ENCODE measurements at places on chromosomes 16 and 17.
A peak's percentile ranks its signal among the peaks of the same experiment; 100 is the strongest.

DNA sequence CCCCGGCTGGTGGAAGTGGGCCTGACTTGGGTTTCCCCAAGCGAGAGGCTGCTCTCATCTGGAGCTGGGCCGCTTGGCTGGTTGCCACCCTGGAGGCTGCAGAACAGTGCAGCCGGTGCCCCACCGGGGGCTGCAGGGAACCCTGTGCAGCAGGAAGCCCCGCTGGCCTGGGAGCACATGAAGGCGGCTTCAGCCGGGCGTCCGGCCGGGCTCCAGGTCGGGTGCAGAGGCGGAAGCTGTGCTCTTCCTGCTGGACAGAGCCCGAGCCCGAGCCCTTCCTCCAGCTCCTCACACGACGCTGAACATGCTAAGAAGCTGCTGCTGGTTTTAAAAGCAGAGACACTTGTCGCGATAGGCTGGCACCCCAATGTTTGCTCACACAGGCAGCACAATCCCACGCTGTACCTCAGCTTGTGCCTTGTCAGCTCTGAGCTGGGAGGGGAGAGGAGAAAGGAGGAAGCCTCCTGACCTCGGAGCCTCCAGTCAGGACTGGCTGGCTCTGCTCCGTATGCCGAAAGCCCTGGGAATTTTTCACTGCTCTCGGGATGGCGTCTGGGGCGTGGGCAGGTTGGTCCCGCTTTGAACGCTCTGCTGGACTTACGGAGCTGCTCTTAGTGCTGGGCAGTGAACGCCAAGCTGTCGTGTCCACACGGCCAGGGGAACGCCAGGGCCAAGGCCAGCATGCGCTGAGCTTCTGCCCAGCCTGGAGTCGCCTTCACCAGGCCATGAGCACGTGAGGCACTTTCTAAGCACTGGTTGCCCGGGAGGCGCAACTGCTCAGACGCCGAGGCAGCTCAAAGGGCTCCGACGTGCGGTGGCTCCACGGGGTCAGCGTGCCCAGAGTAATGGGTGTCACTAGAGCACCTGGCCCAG lies 8.8 kb downstream of the CDK5R1 start:
- DNase-seq, result no peak

- no peak for DNase-seq
These were observed 68.4 kb upstream of the NACA2 start for GRCh38 chr17:61659437-61659836.

DNA sequence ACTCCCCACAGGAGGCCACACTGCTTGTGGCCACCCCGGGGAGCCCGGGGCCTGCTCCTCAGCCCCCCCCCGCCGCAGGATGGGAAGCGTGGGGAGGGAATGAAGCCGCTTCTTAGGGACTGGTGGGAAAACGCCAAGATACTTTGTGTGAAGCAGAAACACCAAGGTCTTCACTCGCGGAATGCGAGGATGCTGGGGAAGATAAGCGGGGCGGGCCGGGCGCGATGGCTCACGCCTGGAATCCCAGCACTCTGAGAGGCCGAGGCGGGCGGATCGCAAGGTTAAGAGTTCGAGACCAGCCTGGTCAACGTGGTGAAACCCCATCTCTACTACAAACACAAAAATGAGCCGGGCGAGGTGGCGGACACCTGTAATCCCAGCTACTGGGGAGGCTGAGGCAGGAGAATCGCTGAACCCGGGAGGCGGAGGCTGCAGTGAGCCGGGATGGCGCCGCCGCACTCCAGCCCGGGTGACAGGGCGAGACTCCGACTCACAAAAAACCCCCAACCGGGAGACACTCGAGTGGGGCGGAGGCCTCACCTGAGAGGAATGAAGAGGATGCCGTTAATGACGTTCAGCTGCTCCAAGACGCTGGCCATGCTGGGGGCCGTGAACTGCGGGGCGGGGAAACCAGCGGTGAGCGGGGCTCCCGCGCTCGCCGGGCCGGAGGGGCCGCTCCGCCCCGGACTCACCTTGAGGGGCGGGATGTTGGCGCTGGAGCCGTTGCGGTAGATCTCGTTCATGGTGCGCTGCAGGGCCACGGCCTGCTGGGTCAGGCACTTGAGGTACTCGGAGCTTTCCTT lies 20.3 kb downstream of the CLUH start:
- DNase-seq, result no peak

GRCh38 chr17:29560316-29560715 lies 6.5 kb downstream of the ABHD15 start:
- no peak for DNase-seq

DNA sequence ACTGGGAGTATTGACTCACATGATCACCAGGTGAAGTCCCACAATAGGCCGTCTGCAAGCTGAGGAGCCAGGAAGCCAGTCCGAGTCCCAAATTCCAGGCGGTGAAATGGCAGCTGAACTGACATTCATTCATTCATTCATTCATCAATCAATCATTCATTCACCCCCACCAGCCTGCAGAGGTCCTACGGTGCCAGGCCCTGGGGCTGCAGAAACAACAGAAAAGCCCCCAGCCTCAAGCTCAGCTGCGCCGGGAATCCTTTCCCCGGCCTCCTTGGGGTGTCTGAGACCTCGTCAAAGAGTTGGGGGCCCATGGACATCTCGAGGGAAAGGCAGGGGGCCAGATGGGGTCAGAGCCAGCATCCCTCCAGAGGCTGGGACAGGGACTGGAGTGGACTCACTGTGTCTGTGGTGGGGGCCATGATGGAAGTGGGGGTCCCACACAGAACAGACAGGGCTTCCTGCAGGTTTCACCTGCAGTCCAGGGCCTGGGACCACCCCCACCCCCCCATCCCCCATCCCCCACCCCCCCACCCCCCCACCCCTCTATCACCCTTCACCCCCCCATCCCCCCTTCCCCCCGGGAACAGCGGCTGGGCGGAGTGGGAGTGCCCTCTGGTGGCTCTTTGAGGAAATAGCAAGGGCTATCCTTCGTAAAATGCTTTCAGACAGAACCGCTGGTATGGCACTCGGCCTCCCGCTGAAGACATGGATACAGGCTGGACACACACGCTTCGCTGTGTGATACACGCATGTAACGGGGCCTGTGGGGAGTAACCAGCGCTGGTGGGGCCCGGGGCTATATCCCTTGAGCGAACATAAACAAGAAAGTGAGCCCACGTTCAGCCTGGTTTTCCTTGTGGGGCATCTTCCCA lies 8.5 kb upstream of the ZC3H18 start:
- DNase-seq, result peak; percentile 16

DNA sequence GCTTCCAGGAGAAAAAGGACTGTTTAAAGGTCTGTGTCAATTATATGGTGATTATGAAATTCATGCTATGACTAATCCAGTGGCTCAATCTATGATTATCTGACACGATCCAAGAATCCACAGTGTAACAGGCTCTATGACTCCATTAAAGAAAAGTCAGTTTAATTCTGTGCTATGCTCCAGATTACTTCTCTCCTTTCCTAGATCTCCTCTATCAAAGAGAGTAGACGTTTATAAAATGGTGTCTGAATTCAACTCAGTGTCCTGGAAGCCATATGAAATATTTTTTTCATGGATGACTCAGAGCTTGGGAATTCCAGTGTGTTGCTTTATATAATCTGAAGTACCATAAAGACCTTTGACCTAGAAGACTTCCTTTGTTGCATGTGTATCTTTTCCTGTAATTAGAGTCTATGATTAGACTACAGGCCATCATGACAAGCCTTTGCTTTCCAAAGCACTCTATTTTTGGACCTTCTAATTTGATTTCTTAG lies 27.0 kb upstream of the NF1 start:
- no peak for DNase-seq

DNA sequence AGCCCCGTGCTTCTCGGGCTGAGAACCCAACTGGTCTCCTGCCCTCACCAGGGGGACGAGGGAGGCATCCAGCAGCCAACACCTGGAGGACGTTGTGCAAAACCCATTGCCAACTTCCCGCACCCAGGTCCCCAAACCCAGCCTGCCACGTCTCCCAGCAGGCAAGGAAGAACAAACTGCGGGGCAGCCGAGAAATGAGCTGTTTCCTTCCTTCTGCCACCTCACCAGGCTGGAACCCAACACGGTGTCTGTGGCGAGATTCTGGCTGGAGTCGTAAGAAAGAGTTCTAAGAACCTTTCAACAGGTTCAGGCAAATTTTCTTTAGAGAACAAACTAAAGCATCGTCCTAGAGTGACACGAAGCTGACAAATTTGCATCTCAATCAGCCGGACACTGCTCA lies 3.6 kb downstream of the SLC43A2 start:
- no peak for DNase-seq

GRCh38 chr17:82388223-82388921 lies 16.8 kb downstream of the UTS2R start:
- DNase-seq, result no peak

DNA sequence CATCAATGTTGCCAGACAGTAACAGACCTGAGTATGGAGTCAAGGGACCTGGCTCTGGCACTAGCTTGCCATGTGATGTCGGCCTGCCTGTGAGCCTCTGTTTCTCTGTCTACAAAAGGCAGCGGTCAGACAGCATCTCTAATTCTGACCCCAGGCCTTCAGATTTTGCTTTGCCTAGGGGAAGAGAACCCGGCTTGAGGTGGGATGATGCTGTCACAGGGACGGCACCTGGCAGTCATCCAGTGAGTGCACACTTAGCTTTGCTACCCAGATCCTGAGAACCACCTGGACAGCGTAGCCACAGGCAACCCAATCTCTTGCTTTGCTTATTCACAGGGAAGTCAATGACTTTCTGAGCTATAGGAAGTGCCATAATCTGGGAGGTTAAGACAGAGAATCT lies 135.2 kb upstream of the SALL1 start:
- no peak for DNase-seq

DNA sequence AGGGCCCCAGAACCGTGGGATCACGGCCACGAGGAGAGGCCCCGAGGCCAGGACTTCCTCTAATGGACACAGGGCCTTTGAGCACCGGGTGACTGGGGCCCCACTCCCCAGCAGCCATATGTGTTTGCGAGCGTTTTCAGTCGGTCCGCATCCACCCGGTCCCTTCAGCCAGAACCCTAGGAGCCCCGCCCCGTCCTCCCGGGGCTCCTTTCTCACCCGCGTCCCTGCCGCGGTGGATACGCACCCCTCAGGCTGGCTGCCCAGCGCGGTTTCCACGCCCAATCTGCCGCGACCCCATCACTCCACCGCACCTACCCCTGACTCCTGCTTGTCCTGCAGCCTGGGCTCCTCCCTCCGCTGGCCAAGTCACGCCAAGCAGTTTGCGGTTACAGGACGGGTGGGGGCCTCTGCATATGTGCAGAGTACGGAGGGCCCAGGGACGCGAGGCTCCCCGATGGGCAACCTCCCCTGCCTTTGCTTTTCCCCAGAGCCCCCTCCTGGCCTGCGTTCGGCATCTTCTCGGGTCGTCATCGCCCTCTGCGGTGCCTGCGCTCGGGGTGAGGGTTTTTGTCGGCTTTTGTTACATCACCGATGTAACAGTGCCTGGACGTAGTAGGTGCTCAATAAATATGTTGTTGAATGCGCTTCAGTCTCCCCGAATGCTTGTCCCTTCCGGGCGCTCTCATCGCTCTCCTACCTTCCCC lies 1.0 kb upstream of the TTYH2 start:
- DNase-seq, result no peak

GRCh38 chr17:72171703-72172667 lies 51.2 kb downstream of the SOX9 start:
- DNase-seq, result no peak

DNA sequence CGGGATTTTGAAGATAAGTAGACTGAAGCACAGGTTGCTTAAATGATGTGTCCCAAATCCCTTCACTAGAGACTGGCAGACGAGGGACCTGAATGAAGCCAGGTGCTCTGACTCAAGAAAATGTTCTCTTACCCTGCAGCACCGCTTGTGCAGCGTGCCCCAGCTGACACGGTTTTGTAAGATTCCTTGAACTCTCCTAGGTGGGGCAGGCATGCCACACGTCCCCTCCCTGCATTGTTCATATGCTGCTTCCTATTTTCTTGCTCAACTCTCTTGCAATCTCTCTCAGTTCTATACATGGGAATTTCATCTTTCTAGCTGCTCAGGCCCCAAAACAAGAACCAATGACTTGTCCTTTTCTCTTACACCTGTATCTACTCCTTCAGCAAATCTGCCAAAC lies 22.1 kb upstream of the HNF1B start:
- no peak for DNase-seq

DNA sequence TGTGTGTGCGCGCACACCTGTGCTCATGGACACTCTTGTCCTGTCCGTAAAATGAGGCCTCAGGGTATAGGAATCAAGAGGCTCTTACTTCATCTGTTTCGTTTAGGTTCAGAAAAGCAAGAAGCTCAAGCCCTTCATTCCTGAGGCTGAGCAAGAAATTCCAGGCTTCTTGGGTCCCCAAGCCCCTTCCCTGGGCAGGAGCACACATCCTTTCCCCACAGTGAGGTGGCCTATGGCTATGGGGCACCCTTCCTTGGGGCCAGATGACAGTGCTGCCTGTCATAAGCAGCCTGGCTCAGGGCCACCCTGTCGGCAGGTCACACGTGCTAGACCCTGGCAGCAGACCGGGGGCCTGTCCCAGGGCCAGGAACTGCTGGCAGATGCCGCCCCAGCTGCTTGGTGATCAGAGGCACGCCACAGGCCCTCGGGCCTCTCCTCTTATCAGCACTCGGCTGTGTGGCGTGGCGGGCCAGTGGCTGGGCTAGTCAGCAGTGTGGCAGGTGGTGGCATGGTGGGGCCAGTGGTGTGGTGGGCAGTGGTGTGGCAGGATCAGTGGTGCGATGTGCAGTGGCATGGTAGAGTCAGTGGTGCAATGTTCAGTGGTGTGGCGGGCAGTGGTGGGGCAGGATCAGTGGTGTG lies 50.2 kb downstream of the NKD1 start:
- DNase-seq, result no peak

DNA sequence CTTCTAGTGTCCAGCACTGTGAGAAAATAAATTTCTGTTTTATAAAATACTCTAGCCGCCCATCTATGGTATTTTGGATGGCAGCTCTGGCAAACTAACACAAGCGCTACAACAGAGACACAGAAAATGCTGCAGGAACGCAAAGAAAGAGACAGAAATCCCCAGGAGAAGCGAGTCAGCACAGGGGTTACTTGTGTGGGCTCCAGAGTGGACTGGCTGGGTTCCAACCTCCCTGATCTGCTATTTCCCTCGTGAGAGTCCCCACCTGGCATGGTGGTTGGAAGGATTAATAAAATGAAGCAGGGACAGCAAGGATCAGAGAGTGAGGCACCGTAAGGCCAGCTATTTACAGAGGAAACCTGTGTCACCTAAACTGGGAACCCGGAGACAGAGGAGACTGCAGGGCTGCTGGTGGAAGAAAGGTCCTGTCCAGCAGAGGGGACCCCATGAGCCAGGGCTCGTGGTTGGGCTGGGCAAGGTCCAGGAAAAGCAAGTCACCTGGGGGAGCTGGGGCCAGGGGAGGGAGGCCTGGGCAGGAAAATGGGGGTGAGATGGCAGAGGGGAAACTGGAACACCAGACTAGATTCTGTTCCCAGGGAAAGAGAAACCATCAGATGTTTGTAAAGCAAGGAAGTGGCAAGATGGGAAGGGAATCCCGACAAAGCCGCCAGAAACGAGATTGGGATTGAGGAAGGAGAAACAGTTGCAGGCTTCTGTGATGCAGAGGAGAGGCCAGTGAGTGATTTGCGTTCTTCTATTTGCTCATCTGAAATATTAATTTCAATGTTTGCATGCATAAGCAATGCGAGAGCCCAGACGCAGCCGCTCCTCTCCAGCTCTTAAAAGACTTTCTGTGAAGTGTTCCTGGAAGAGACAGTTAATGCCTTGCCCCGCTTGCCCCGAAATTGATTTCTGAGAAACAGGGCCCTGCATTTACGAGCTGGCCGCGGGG lies 63.0 kb upstream of the TEKT3 start:
- DNase-seq, result no peak

- DNase-seq, result no peak
These were observed 24.8 kb upstream of the MAP3K14 start for GRCh38 chr17:45341533-45342158.
